HCEC 1CT (cell line): ENCODE measurements at places on chromosomes 11 and 22.

DNA sequence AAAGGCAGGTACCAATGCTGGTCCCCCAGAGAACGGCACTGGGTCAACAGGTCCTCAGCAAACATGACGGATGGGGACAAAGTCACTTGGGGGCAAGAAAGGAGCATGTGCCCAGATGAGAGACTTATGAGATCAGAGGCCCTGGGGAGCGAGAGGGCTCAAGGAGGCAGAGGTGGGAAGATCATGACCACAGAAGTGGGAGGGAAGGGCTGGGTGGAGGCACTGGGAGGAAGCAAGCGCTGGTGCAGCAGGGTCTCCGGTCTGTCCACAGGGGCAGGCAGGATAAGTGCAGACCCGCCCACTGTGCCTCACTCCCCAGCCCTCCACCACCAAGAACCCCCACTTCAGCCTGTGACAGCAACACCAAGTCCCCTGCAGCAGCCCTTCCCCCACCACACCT is 10.9 kb downstream of the ELFN2 start:
- DNase-seq, result no peak

- DNase-seq, result no peak
Observed at GRCh38 chr22:25680956-25681355, 61.0 kb upstream of the MYO18B start.

DNA sequence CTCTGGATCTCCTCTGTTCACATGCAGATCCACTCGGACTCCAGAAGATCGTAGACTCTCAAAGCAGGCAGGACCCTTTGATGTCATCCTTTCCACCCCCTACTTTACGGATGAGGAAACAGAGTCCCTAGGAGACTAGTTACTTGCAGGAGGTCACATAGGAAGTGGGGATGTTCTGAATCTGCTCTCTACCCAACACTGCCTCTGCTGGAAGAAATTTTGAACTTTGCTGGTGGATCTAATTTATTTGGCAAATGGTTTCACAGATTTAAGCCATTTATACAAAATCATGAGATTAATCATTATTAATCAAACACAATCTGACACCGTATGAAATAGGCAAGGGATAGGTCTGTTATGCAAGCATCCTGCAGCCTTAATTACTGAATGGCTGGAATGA is 55.0 kb upstream of the USP47 start:
- DNase-seq, result peak; percentile 38

GRCh38 chr11:80281194-80281593 is 840.4 kb upstream of the TENM4 start:
- DNase-seq, result no peak

- DNase-seq, result no peak
Observed at GRCh38 chr11:33532720-33533385, 167.8 kb downstream of the C11orf91 start.

DNA sequence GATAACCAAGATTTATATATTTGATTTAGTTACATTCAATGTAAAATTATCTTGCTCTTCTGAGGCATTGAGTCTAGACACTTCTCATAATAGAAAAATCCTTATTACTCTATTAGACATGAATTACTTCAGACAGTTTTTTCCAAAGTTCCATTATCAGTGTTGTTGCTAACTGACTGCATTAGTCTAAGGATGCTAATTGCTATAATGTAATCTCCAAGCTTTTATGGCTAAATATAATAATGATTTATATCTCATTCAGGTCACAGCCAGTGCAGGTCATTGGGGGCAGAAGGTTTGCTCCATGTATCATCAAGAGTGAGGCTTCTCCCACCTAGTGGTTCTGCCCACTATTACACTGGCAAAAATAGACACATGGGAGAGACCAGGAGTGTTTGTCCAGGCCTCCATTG is 377.2 kb upstream of the DDI1 start:
- DNase-seq, result peak; percentile 43

DNA sequence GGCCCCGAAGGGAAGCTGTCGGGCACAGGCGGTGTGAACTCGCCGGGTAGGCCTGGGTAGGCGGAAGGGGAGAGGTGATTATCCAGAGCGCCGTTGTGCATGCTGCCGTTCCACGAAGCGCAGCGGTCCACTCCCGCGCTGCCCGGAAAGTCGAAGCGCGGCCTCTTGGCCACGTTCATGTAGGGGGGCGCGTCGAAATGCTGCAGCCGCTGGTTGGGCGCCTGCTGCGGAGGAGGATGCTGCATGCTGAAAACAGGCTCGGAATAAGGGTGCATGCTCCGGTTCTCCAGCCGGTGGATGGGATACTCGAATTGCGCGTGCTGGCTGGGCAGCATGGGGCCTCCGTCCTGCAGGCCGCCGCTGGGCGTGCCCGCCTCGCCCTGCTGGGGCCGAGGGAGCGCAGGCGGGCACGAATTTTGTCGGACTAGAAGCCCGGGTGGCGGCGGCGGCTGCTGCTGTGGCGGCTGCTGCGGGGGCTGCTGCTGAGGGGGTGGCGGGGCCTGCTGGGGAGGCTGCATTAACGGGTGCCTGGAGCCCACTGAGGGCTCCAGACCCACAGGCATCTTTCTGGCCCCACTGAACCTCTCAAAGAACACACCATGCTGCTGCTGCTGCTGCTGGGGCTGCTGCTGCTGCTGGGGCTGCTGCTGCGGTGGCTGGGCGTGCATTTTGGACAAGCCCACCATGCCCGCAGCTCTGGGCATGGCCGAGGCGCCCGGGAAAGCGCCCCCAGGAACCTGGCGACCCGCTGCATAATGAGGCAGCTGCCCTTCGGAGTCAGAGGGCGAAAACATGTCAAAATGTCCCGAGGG is 2.3 kb downstream of the MN1 start:
- DNase-seq, result no peak

- DNase-seq, result peak; percentile 34
Observed at GRCh38 chr11:65851083-65851579, 6.8 kb downstream of the CFL1 start.

- DNase-seq, result peak; percentile 98
Observed at GRCh38 chr11:10659339-10660216, 34.0 kb downstream of the IRAG1 start.

GRCh38 chr11:126754591-126755426 is 245.8 kb downstream of the KIRREL3 start:
- no peak for DNase-seq

- DNase-seq, result no peak
Observed at GRCh38 chr11:115215694-115216617, 288.3 kb downstream of the CADM1 start.

GRCh38 chr22:20550851-20551744 is 43.7 kb downstream of the MED15 start:
- DNase-seq, result peak; percentile 63

GRCh38 chr11:117772360-117772759 is 24.7 kb downstream of the DSCAML1 start:
- DNase-seq, result no peak

- DNase-seq, result no peak
Observed at GRCh38 chr11:19938866-19939265, 221.4 kb downstream of the DBX1 start.
